ENCODE measurements at places on chromosomes 5 and 9.

DNA sequence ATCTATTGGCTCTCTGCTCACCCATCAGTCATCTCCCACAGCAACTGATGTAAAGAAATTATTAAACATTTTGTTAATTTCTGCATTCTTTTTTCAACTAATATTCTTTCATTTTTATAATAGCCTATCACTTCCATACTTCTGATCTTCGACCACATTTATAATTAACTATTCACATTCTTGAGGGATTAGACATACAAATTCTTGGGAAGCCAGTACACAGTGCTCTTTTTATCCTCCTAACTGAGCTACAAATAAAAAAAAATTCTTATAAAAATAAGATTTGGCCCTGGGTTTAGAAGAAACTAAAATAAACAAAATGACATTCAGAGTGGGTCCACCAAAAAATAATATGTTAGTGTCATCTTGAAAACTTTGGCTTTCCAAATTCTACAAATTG, 103.7 kb upstream of the ITGA1 start:
- no peak for DNase-seq

GRCh38 chr5:22683050-22683449, 170.1 kb downstream of the CDH12 start:
- DNase-seq: no peak

- DNase-seq: no peak
Measured at GRCh38 chr9:12815888-12816287, 41.1 kb downstream of the LURAP1L start.

GRCh38 chr5:51599587-51599986, 216.3 kb downstream of the ISL1 start:
- no peak for DNase-seq

- DNase-seq: no peak
Measured at GRCh38 chr9:6034954-6035353, 19.5 kb upstream of the RANBP6 start.

DNA sequence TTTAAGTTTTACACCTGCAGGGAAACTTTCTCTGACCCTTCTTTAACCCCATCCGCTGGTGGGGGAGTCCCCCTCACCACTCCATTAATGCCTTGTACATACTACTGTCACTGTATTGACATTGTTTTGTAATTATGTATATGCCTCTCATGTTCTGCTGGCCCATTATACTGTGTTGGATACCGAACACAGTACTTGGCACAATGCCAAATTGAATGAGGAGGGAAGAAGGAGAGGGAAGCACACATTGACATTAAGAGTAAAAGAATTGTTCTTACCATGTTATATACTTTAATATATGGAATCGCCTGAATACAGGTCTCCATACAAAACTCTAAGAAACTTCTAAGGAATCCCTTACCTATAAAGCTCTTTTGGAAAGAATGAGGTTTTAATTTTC, 73.6 kb upstream of the GRHPR start:
- no peak for DNase-seq

- DNase-seq: no peak
Measured at GRCh38 chr5:158746979-158747378, 352.7 kb downstream of the EBF1 start.

GRCh38 chr9:127344368-127345000, 52.5 kb upstream of the SLC2A8 start:
- no peak for DNase-seq

DNA sequence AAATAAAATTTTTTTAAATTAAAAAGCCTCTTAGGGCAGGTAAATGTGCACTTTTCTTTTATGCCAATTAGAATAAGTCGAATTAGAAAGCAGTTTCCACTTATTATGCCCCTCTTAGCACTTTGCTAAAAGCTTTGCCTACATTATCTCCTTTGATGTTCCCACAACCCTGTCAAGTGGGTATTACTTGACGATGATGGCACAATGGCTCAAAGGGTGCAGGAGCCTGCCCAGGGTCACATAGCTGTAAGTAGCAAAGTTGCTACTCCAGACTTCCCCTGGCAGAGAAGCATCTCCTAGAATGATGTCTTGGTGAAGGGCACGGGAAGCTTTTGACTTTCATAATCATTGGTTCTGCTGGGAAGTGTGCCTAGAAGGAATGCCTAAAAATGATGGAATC, 18.4 kb upstream of the IQGAP2 start:
- no peak for DNase-seq

DNA sequence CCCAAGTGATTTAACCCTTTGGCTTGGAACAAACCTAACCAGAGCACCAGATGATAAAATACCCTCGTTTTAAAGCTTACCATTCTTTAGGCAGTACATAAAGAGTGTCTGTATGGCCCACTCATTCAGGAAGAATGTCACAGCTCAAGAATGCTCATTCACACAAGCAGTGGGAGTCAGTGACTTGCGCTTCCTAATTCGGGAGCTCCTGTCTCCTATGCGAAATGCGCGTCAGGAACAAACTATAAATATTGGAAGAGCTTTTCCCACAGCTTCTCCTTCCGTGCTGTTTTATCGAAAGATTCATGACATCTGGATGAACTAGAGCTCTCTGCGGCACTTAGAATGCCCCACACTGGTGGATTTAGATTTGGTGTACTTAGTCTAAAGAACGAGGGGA, 66.6 kb downstream of the NTRK2 start:
- no peak for DNase-seq

GRCh38 chr9:95000821-95001220, 274.3 kb downstream of the AOPEP start:
- no peak for DNase-seq

- DNase-seq: peak; percentile 2
Measured at GRCh38 chr5:59506285-59506877, 387.1 kb downstream of the PDE4D start.

GRCh38 chr5:18216016-18216415, 581.8 kb downstream of the TAF11L14 start:
- DNase-seq: no peak

All from CD4-positive, alpha-beta T cell treated with Interleukin-21 for 1 hour (primary cell).